ENCODE measurements at places on chromosomes 3 and 15.

DNA sequence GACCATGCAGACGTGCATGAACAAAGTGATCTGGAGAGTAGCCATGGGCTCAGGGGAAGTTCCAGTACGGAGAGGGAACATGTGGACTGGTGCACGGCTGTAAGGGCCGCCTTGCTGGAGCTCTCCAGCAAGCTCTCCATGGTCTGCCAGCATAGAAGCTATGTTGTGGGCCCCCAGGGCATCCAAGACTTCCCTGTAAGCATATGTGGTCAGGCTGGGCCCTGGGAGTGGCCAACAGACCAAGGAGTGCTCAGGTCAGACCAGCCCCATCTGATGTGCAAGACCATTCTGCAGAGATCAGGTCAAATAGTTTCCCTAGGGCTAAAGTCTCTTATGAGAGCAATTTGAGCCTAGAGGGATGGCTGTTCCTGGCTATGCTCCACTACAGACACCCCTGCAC lies 110.1 kb upstream of the DAZL start:
- no peak for DNase-seq

- no peak for DNase-seq
Measured at GRCh38 chr3:87621667-87622066, 345.3 kb upstream of the POU1F1 start.

GRCh38 chr3:17979252-17979651 lies 236.8 kb upstream of the TBC1D5 start:
- DNase-seq, result no peak

GRCh38 chr3:25556447-25556846 lies 108.3 kb downstream of the TOP2B start:
- DNase-seq, result no peak

- no peak for DNase-seq
Measured at GRCh38 chr15:79756365-79756764, 140.4 kb downstream of the MTHFS start.

DNA sequence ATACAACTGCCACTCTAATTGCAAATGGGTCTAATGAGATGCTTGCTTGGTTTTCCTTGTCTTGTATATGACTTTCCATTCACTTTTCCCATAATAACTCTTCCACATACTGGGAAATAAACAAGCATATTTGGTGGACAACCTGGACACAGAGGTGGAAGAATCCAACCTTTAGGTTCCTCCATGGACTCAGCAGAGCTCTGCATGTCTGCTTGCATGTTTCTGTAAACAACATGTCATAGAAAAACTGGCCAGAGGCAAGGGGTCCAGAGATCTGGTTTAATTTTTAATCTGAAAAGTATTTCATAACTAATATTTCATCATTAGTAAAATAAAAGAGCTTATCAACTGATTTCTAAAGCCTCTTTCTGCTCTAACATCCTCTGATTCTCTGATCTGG lies 30.2 kb downstream of the GOLIM4 start:
- DNase-seq, result no peak
